ENCODE measurements at places on chromosomes 5 and 9.

GRCh38 chr5:68257210-68257609 is 41.7 kb downstream of the PIK3R1 start:
- no peak for DNase-seq

DNA sequence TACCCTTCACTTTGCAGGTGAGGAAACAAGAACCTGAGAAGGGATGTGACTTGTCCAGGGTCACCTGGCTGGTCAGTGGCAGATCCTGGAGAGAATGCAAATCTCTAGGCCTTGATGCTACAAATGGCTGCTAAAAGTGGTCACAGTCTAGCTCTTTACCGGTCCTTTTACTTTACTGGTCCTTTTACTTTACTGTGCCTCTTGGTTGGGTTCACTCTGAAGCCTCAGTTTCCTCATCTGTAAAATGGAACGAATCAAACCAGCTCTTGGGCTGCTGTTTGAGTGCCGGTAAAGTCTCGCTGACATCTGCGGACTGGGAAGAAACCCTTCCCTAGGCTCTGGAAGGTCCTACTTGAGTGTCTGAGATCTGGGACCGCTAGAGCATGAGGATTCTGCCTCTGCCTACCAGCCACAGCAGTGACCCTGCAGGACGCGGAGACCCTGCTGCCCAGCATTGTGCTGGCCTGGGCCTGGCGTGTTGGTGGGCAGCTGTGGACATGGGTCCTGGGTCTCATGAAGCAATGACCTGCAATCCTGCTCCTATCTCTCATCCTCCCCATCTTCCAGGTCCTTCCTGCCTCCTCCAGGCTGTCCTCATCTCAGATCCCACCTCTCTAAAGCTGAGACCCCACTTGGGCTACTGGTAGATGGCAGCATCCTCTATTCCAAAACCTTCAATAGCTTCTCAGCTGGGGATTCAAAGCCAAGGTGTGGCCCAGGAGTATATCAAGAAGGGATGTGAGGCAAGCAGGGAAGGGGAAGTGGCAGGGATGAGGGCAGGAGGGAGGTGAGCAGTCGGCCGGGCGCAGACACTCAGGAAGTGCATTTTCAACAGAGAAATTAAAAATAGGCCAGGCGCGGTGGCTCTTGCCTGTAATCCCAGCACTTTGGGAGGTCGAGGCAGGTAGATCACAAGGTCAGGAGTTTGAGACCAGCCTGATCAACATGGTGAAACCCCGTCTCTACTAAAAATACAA is 13.3 kb downstream of the CORO2A start:
- DNase-seq: no peak

GRCh38 chr9:105065098-105066088 is 137.4 kb upstream of the ABCA1 start:
- no peak for DNase-seq

- DNase-seq: peak; percentile 82
These were observed 1.3 kb downstream of the MOB3B start for GRCh38 chr9:27528076-27528885.

DNA sequence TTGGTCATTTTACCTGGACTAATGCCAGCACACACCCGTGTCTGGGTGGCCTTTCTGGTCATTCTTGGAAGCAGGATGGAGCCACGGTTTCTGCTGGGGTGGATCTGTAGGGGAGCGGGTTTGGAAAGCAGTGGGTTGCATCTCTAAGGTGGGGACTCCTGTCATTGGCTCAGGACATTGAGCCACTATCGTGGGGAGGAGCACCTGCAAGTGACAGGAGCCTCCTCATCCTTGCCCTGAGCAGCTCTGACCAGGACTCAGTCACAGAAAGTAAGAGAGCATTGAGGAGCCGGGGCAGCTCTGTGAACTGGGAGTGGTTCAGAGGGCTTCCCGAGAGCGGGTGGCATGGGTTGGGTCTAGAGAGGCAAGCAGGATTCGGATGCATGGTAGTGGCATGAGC is 3.7 kb downstream of the B4GALT7 start:
- DNase-seq: peak; percentile 55

DNA sequence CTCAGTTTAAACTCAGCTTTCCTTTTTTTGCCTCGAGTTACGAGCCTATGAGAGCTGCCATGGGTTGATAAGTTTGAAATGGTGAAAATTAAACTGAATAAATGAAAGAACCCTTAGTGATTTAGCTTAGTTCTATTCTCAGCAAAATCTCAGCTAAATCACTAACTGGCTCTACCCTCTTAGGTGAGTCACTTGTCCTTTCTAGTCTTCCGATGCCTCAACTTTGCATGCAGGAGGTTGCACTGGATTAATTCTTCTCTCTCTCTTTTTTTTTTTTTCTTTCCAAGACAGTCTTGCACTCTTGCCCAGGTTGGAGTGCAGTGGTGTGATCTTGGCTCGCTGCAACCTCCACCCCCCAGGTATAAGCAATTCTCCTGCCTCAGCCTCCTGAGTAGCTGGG is 83.9 kb downstream of the PAPPA start:
- DNase-seq: no peak

- DNase-seq: no peak
These were observed 427.4 kb downstream of the CETN3 start for GRCh38 chr5:89981878-89982773.

- no peak for DNase-seq
These were observed 89.8 kb downstream of the PTTG1 start for GRCh38 chr5:160511280-160511929.

GRCh38 chr5:113344973-113345940 is 89.5 kb downstream of the TSSK1B start:
- DNase-seq: no peak

GRCh38 chr5:142326480-142326938 is 1.7 kb upstream of the SPRY4 start:
- DNase-seq: no peak

- no peak for DNase-seq
These were observed 9.6 kb downstream of the STK10 start for GRCh38 chr5:172178301-172178987.

- no peak for DNase-seq
These were observed 36.4 kb upstream of the IPPK start for GRCh38 chr9:92706218-92706940.

Measured in RWPE2 (cell line).